ENCODE measurements at places on chromosomes 16 and 17.
A peak's percentile ranks its signal among the peaks of the same experiment; 100 is the strongest.

DNA sequence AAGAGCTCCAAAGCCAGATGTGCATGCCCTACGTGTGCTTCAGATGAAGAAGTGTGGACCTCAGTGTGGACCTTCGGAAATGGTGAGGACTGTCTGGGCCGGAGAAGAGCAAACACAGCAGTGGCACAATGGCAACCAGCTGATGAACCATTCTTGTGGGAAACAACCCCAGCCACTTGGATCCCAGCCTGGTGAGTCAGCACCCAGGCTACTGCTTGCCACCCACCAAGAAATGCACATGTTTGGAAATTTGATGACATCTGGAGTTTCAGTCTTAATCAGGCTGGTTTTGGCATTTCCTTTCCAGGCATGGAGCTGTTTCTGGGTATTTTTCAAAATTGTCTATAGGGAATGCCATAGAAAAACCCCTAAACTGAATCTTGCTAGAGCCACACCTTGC, 42.7 kb downstream of the DYNLRB2 start:
- DNase-seq = peak; percentile 81

DNA sequence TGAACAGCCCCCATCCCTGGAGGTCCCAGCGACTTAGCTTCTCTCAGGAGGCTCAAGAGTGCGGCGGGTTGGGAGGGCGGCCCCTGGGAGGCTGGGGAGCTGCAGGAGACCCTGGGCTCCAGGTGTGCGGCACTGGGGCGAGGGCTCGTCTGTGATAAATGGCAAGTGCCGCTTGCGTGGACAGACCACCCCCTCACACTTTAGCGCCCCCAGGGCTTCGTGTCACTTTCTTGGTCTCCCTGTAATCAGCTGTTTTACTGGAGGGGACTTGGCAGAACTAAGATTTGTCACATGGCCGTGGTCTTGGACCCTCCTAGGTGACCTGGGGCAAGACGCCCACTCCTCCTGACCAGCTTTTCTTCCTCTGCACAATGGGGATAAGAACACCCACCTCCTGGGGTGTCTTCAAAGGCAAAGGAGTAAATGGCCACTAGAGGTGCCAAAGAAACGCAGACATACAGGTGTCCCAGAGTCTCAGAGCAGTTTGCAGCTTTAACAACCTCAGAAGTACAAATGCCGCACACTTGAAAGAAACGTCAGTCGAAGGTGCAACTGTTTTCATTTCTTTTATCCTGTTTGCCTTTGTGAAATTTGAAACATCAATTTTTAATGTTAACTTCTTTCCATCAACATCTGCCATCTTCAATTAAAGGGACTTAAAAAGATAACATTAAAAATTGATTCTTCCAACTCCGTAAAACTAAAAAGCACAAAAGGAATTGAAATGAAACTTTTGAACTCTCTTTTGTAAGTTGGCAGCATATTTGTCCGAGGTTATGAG, 946 bp downstream of the OSGIN1 start:
- peak; percentile 30 for DNase-seq

DNA sequence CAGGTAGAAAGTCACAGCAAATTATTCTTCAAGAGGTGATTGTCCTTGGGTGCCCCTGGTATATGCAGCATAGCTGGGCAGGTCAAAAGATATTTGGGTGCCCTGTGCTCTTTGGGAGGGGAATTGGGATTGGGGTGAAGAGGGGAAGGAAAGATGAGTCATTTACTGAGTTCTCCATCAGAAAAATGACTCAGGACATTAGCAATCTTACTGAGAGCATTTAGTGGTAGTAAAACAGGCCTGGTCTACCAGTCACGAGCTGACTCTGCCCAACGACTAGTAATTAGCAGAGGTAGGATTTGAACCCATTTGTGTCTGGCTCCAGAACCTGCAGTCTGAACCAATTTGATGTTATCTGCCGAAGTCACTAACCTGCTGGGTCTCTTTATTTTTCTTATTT, 6.0 kb upstream of the GRIN2A start:
- peak; percentile 8 for DNase-seq

DNA sequence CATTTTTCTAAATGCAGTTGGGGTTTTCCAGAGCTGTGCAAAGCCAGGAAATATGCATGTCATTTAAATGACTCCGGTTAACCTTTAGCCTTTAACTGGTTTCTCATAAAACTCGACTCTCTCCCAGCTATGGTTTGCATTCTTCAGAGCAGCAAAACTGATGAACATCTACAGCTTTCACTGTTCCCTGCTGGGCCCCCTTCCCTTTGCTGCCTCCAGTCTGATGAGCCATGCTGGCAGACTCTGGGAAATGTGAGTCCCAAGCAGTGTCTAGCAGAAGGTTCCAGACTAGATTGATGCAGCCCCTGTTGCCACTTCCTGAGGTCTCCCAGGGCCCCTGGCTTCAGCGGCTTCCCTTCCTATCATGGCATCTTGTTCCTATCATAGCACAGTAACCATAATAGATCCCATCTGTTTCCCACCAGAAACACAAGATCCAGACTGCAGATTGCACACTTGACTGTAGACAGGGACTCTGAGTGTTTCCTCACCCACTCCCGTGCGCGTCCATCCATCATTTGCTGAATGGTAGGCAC, 135.4 kb downstream of the CLEC16A start:
- DNase-seq = peak; percentile 98

DNA sequence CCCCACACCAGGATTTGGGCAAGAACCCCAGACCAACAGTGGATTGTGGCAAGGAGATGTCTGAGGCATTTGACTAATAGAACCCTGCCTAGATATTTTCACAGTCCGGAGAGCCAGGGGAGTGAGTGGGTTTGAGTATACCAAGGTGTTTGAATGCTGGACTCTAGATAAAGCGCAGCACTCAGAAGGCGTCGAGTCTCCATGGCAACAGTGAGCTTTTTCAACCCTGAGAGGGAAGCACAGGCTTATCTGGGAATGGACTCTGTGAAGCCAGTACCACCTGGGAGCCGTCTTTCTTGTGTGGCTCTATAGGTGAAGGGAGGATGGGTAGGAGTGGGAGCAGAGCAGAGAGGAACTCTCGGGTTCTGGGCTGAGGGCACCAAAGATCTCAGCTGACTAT, 147.0 kb downstream of the SHISA6 start:
- DNase-seq = no peak

- DNase-seq = no peak
These were observed 45.8 kb downstream of the MPRIP start for GRCh38 chr17:17088086-17088485.

All from fibroblast of skin of right biceps (primary cell).